ENCODE measurements at places on chromosomes 7 and 10.

DNA sequence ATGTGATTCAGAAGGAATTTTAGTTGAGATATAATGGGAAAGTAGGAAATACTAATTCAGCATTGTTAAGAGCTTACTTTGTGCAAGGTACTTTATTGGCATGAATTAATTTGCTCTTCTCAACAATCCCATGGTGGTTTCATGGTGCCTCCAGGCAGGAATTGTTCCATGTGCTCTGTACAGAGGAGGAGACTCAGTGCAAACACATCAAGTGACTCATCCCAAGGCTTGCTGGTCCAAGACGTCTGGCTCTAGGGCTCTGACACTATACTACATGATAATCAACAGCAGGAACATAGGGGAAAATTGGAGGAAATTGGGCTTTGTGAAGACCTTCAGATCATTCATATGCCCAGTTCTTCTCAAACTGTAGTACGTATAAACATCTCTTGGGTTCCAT lies 66.5 kb upstream of the PRKG1 start:
- no peak for DNase-seq

- DNase-seq: no peak
These were observed 251.7 kb upstream of the CXCL12 start for GRCh38 chr10:44636625-44637024.

DNA sequence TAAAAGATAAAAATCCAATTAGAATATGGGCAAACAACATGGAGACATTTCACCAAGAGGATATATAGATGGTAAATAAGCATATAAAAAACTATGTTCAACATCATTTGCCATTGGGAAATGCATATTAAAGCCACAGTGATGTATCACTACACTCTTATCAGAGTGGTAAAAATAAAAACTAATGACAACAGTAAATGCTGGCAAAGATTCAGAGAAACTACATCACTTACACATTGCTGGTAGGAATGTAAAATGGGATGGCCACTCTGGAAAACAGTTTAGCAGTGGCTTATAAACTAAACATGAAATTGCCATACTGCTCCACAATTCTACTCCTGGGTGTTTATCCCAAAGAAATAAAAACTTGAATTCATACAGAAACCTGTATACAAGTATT lies 59.2 kb downstream of the CROT start:
- no peak for DNase-seq

- no peak for DNase-seq
These were observed 107.6 kb upstream of the ZNF92 start for GRCh38 chr7:65265933-65266519.

- DNase-seq: no peak
These were observed 46.4 kb downstream of the ELFN1 start for GRCh38 chr7:1716263-1717094.

DNA sequence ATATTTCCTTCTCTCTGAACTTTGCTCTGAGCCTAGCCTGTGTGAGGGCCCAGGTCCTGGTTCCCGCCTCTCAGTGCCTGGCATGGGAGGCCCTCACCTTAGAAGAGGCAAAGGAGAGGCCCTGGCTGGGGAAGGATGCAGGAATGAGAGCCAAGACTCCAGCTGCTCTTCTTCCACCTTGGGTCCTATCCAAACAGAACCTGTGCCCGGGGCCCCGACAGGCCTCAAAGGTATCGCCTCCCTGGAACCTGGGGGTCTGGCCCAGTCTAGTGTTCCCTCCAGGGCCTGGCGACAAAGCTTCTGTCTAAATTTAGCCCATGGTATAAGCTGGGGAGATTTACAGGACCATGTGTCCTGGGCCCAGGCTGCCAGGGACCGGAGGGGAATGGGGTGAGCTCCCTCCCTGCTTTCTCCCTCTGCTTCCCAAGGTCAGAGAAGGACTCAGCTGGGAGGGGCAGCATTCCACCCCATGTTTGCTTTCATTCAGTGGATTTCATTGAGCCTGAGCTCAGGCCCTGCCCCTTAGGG lies 12.0 kb upstream of the CRHR2 start:
- no peak for DNase-seq

GRCh38 chr7:87926581-87927461 lies 7.2 kb upstream of the ADAM22 start:
- peak; percentile 82 for DNase-seq

DNA sequence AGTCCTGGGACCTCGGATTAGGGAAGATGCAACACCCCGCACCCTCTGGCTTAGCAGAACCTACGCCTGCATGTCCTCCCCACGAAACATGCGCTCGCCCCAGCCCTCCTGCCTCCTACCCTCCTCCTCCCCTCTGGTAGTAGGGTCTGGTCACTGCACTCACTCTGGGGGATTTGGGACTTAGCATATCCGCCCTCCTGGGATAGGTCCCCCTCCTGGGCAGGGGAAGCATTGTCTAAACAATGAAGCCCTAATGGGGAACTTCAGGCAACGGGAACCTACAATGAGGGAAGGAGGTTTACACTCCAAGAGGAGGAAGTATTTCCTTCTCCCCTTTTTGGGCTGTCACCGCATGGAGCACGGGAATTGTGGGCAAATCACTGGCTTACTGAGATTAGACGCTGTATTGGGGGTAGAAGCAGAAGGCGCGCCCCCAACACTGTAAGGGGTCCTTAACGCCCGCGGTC lies 892 bp downstream of the CRHR2 start:
- DNase-seq: no peak

- DNase-seq: no peak
These were observed 274.0 kb downstream of the FRMD4A start for GRCh38 chr10:14056610-14057332.

- DNase-seq: no peak
These were observed 1.0 kb downstream of the ADCK2 start for GRCh38 chr7:140673774-140674155.

DNA sequence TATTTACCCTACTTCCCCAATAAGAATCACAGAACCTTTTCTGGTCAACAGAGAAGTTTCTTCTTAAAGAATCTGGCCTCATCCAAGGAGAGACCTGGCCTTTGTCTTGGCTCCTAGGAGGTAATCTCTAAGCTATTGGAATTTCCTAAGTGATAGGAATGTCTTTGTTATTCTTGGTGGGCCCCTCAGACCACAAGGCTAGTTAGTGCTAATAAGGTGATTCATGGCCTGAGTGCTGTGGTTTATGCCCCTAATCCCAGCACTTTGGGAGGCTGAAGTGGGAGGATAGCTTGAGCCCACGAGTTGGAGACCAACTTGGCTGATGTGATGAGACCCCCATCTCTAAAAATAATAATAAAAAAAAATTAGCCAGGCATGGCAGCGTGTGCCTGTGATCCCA lies 60.0 kb upstream of the CYP2C18 start:
- no peak for DNase-seq

- no peak for DNase-seq
These were observed 40.3 kb upstream of the LRRC17 start for GRCh38 chr7:102872460-102872859.
